Breast epithelium (tissue), 4 donors: ENCODE measurements at places on chromosomes 11 and 22. TPM values are rescaled to one million over a fixed set of nuclear protein-coding genes. Genes with fewer than 3 reads are reported as not detected.

OR5A1 gene
- not detected for total RNA-seq

PAX6 gene
- 0.88 TPM for total RNA-seq

PTPRJ gene
- 14.6 TPM for total RNA-seq

GRCh38 chr22:36864454-36865215 is 3.8 kb downstream of the NCF4 start:
- no peak for DNase-seq

- no peak for DNase-seq
These were observed 107.7 kb downstream of the EHF start for GRCh38 chr11:34728609-34729008.

DNA sequence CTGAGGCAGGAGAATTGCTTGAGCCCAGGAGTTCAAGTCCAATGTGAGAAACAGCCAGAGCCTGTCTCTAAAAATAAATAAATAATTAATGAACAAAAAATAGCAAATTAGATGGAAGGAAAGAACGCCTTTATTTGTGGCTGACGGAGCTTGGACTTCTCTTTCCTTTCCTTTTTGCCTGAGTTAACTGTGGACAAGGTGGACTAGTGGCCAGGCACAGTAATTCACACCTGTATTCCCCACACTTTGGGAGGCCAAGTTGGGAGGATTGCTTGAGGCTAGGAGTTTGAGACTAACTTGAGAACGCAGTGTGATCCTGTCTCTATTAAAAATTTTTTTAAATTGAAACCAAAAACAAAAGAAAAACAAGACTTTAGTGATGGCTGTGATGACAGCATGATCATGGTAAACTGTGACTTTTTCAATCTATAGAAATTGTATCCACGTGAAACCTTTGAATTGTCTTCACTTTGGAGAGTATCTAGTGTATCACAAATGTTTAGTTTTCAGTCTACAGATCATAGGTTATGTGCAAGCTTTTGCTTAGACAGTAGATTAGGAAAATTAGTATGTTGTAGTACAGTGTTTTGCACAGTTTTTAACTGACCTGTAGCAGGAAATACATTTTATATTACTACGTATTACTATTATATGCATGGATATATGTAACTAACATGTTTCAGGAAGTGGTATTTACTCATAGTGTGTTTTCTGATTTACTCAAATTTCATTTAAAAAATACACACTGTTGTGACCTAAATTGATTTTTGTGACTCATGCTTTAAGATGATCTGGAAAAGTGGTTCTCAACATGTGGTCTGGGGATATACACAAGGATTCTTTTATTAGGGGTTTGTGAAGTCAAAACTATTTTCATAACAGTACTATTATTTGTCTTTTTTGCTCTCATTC is 42.1 kb downstream of the KDM2A start:
- DNase-seq = no peak

- no peak for DNase-seq
These were observed 9.5 kb downstream of the MACROD1 start for GRCh38 chr11:64156235-64157011.
